ENCODE measurements at places on chromosomes 5 and 9.

DNA sequence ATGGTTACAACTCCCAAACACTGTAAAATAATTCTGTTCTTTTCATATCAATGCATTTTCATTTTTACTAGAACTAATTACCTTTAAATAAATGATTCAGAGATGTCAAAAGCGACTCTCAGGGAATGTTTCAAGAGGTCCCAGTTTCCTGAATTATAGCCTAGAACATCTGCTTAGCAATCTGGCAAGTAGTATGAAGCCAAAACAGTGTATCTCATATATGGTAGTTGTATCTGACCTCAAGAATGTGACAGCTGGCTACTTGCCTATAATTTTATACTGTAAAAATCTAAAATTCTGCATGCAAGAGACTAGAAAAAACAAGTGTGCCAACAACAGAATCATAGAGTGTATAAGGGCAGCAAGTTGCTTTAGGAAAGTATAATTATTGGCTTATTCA is 187.7 kb upstream of the POU5F2 start:
- DNase-seq: no peak

DNA sequence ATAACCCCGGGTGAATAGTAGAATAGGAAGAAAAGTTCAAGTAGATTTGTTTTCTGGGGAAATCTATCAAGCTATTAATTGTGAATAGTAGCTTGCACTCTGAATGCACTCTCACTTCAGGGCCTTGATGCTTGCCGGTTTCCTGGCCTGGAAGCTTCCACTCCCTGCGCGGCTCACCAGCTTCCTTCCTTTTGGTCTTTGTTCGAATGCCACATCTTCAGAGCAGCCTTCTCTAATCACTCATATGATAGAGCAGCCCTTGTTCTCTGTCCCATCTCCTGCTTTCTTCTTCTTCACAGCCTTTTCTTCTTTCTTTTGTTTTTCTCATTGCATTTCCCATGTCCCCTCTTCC is 146.7 kb downstream of the MAST4 start:
- DNase-seq: no peak

- no peak for DNase-seq
Measured at GRCh38 chr5:465591-466403, 22.8 kb downstream of the EXOC3 start.

DNA sequence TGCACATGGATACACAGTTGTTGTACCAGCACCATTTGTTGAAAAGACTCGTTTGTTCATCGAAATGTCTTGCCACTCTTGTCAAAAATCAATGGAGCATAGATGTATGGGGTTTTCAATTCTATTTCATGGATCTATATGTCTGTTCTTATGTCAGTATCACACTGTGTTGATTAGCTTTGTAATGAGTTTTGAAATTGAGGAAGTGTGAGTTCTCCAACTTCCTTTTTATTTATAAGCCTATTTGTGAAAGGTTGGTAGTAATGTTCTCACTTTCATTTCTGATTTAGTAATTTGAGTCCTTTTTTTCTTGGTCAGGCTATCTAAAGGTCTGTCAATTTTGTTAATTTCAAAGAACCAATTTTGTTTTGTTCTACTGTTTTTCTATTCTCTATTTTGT is 26.1 kb downstream of the ZNF510 start:
- no peak for DNase-seq

- no peak for DNase-seq
Measured at GRCh38 chr5:132421462-132421861, 52.0 kb downstream of the SLC22A5 start.

DNA sequence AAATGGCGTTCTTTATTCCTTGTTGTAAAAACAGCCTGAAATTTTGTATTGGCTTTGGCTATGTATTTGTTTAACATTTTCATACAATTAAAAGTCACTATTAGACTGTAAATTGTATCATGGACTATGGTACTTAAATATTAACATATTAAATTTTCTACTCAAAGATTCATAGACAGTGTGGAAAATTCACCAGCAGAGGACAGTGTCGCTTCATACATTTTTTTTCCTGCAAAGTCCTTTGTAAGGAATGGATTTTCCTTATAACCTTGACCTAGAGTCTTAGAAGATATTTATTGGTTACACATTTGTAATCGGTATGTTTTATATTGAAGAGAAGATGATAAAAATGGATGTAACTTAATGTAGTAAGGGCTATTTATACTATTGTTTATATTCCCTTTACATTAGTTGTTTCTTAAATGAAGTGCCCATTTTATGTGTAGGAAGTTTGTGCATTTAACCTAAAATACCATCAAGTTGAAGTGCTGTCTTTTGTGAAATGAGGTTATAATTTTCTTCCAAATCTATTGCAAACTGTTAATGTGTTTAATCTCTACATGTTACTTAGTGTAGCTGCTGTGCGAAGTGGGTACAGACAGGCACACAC is 150.1 kb downstream of the KDM4C start:
- no peak for DNase-seq

DNA sequence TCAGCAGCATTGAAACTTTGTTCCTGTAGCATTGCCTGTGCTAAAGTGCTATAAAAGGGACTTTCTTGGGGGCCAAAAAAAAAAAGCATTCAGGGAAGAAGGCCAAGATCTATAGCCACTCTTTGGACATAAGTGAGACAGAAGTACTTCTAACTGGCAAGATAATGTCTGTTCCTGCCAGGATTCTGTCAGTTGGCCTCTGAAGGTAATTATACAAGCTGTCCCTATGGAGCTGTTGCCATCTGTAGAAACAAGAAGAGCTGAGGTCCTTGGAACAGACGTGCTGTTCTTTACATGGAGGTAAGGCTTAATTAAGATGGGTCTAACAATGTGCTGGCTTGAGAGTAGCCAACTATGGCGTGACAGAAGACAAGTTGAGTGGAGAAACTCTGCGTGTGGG is 9.7 kb downstream of the KIF20A start:
- no peak for DNase-seq

GRCh38 chr5:22693121-22693520 is 160.0 kb downstream of the CDH12 start:
- DNase-seq: no peak

- peak; percentile 90 for DNase-seq
Measured at GRCh38 chr9:89604729-89605464, at the start of gene GADD45G. Gene GADD45G (plus strand): TSS chr9:89605012. CDS start chr9:89605122, 110 bp downstream.

DNA sequence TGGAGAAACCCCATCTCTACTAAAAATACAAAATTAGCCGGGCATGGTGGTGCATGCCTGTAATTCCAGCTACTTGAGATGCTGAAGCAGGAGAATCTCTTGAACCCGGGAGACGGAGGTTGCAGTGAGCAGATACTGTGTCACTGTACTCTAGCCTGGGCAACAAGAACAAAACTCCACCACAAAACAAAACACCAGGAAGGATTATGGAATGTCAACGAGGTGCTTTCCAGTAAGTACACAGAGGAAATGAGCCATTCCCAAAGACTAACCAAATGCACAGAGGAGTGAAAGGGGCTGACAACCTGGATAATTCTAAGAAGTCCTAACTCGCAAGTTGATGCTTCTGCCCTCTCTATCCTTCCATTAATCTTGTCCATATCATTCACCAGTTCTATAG is 126.1 kb upstream of the RETREG1 start:
- no peak for DNase-seq

DNA sequence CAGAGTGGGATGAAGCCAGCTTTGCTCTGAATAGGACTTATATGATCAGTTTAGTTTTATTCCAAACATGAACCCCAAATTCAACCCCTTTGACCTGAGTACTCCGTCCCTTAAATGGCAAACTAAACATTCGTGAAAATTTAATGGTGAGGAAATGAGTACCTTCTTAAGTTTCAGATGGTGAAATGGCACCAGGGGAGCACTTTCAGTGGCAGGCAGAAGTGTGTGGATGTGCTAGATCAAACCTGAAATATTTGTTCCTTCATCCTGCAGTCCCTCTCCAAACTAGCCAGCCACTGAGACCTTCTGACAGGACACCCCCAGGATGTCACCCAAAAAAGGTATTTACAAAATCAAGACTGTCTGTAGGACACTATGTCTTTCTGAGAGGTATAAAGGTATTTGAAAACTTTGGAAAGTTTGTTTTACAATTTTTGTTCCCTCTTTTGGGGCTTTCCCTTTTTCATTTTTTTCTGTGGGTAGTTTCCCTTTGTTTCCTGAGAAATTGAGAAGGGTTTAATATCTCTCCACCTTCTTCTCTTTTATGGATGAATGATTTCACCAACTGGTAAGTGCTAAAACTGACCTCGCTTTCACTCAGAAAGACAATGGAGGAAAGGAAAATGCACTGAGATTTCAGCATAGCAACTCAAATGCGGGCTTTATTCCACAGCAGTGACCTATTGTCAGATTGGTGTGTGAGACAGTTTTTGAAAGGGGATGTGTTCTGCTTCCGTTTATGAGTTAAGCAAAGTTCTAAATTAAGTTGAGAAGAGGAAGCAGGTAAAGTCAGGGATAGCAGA is 127.1 kb downstream of the TMC1 start:
- DNase-seq: no peak

- no peak for DNase-seq
Measured at GRCh38 chr9:92008041-92008440, 58.0 kb upstream of the ROR2 start.

DNA sequence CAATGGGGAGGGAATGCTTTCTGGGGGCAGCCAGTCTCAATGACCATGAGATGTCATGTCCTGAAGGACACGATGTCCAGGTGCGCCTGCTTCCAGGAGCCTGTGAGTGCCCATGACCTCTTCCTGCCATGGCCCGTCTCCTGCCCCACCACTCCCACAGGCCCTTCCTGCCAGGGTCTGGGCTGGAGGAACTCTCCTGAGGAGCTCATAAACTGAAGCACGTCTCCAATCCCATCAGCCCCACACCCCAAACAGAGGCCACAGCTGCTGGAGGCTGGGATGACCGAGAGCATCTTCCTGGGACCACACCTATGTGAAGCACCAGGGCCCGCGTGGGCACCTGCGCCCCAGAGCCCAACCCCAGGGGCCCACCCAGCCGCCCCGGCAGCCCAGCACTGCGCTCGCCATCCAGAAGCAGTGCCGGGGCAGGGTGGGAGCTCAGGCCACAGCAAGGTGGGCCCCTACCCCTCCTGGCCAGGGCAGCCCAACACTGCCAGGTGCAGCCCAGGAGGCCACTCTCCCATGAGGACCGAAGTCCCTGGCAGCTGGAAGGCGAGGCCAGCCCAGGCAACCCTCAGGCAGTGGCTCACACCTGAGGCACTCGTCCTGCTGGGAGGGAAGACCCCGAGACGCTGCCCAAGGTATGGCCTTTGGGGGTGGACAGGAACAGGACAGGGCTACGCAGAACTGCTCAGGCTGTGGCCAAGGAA is 53.9 kb upstream of the UBAC1 start:
- no peak for DNase-seq

GRCh38 chr5:168831383-168831782 is 252.2 kb upstream of the PANK3 start:
- DNase-seq: no peak
